ENCODE measurements at places on chromosomes 16 and 17.

DNA sequence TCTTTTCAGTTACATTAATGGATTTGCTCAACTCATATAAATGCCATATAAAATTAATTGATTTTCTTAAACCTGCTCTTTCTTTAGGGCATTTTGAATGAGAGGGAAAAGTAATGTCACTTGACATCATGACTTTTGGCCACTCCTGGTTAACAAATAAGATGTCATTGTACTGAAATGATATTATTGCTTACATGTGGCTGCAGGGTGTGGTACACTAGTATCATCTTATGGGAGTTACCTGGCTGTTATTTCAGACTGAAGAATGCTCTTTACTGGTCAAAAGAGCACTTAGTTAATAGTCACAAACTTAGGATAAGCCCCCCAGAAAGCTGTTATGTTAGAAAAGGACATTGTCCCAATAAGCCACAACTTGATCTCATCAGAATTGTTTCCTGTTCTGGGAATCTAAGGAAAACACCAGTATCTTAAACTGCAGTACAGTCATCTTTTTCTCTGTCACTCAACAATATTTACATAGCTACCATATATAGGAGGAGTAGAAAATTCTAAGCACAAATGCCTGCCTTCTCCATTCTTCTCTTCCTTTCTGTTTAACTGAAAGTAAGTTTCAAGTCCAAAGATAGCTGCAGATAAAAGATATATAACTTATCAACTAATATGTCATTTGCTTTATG, 53.9 kb upstream of the MRC2 start:
- DNase-seq, result no peak

DNA sequence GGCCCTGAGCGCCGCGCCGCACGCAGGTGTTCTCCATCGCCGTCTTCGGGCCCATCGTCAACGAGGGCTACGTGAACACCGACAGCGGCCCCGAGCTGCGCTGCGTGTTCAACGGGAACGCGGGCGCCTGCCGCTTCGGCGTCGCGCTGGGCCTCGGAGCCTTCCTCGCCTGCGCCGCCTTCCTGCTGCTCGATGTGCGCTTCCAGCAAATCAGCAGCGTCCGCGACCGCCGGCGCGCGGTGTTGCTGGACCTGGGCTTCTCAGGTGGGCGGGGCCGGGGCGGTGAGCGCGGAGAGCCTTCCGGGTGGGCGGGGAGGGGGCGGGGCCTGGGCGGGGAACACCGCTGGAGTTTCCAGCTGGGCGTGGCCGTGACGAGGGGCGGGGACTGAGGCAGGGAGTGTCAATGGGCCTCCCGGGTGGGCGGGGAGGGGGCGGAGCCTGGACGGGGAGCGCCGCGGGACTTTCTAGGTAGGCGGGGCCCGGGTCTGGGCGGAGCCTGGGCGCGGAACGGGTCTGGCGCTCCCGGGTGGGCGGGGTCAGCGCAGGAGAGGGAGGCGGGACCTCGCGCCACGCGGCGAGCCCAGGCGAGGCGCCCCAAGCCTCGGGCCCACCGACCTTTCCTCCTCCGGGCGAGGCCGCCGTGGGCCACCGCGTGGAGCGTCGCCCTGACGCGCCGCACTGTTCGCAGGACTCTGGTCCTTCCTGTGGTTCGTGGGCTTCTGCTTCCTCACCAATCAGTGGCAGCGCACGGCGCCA, 2.4 kb downstream of the SYNGR3 start:
- DNase-seq, result peak; percentile 95

GRCh38 chr16:1335996-1336395, 2.6 kb downstream of the BAIAP3 start:
- no peak for DNase-seq

- no peak for DNase-seq
These were observed 110.6 kb downstream of the METRNL start for GRCh38 chr17:83190004-83190385.

DNA sequence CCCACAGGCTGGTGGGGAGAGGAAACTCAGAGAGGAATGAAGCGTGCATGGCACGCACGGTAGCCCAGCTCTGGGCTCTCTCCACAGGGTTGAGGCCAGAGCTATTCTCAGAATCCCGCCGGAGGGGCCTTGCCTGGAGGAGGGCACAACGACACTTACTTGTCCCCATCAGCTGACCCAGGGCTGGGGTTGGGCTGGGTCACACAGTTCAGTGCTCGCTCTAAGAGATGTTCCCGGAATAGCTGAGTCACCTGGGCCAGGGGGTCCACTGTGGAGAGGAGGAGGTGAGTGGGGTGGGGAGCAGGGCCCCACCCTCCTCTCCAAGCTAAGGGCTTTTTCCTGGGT, 21.8 kb downstream of the SREBF1 start:
- DNase-seq, result no peak

DNA sequence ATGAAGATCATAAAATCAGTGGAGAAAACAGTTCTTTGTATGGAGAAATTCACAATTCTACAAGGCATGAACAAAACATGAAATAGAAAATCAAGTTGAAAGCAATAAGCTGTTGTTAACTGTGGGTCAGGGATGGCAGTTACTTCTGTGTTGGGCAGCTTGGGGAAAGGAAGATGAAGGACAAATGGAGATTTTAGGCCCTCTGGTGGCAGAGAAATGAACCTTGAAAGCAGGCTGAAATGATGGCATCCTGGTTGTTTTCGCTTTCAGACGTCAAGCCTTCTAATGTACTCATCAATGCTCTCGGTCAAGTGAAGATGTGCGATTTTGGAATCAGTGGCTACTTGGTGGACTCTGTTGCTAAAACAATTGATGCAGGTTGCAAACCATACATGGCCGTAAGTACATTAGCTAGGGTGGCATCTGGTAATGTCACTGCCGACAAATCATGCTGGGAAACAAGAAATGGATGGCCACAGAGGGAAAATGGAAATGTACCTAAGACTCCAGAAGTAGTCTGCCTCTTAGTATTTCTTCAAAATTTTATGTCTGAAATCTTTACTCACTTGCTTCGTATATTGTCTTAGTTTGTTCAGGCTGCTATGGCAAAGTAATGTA, 108.9 kb downstream of the MAP2K6 start:
- peak; percentile 42 for DNase-seq

GRCh38 chr16:79466111-79466510, 134.4 kb downstream of the MAF start:
- no peak for DNase-seq

DNA sequence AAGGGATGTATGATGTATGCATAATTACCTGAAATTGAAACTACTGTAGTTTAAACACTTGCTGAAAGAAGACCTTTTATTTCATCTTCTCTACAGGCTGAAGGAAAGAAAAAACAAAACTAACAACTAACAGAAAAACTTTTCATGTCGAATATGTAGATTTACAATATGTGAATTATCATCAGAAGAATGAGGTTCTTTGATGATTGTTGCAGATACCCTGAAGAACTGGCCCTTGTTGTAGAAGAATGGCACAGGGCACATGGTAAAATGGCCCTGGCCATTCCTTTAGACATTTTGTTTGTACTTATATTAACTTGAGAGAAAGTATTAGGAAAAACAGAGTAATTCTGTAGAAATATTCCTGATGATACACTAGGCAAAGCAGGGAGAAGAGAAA, 443.8 kb downstream of the MAF start:
- DNase-seq, result no peak

DNA sequence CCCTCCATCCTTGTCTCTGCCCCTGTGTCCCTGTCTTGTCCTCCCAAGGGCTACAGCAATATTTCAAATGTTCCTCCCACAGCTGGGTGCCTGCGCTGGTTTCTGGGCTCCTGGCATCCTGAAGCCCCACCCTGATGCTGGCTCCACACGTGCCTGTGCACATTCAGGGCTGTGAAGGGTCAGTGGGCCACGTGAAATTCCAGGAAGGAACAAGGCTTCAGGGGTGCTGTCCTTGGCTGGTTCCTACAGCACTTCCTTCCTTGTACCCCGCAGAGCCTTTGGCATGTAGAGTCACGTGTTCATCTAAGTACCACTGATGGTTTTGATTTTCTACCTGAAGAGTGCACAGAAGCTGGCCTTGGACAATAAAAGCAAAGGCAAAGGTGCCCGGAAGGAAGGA, 57.7 kb upstream of the NLK start:
- no peak for DNase-seq

DNA sequence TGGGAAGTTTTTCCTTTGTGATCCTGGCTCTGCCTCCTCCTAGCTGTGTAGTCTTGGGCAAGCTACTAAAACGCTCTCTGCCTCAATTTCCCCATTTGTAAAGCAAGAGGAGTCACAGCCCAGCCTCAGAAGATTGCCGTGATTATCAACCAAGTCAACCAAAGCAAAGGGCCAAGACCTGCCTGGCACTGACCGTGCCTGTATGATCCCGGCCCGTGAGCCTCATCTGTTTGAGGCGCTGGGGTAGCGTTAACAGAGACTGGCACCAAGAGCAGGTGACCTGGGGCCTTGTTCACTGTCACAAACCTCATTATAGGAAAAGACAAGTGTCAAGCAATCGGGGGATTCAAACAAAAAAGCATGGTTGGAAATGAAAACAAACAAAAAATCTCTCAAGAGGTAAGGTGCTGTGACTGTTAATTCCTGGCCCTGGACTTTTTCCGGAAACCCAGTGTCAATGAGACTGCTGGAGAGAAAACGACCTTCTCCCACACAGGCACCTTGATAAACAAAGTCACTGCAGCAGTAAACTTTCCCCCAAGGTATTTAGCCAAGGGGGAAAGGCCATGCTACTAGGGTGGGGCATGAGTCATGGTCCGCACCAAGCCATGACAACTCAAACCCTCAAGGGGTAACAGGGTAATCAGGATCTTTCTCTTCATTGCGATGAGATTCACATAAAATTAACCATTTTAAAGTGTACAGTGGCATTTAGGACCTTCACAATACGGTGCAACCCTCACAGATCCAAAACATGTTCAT, 5.4 kb downstream of the MEAK7 start:
- no peak for DNase-seq

GRCh38 chr17:17205368-17206123, 587 bp downstream of the PLD6 start:
- DNase-seq, result peak; percentile 66

- no peak for DNase-seq
These were observed 30.5 kb downstream of the CEP295NL start for GRCh38 chr17:78872486-78872885.

- DNase-seq, result peak; percentile 69
These were observed 428 bp upstream of the SALL1 start for GRCh38 chr16:51151435-51151960.

DNA sequence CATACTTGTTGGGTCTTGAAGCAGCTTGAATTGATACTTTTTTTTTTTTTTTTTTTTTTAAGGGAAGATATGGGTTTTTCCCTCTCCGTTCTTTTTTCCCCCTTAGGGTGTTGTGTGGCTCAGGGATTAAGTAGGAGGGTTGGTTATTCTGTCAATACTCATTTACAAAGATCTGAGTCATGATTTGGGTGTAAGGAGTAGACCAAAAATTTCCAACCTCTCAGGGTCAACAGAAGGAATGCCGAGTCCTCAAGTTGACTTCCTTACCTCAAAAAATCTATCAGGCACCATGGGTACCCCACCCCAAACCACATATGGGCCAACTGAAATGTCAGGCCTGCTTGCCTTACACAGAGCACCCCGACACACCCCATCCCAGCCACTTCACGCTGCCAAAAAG, 230.5 kb downstream of the CCDC182 start:
- no peak for DNase-seq

DNA sequence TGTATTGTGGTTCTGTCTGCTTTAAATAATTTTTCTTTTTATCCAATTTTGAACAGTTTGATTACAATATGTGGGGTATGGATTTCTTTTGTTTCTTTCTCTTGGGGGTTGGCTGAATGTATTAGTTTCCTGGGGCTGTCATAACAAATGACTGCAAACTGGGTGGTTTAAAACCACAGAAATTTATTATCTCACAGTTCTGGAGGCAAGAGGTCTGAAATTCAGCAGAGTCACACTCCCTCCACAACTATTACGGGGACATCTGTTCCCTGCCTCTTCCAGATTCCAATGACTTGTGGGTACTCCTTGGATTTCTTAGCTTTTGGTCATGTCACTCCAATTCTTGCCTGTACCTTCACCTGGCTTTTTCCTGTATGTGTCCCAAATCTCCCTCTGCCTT, 23.7 kb downstream of the COX11 start:
- no peak for DNase-seq

GRCh38 chr16:529012-529575, 1.6 kb downstream of the CAPN15 start:
- DNase-seq, result no peak

DNA sequence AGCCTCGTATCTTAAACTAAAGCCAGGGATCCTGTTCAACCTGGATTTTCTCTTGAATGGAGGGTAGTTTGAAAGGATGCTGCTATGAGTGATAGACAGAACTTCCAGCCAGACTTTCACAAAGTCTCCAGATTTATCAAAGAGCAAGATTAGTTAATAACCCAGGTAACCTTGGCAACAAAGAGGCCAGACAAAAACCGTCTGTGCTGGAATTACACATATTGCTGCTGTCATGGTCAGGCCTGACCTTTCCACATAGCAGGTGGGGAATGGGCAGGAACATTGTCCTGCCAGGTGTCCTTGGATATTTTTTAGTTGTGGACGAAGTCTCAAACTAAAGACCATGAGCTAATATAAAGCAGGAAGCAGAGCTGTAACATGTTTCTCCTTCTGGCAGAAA, 52.5 kb downstream of the HLF start:
- DNase-seq, result no peak

Data from right hindlimb (tissue), 1 donor.